Activated gamma-delta T cell treated with Interleukin-2 at 50 U/mL for 16 hours (primary cell): ENCODE measurements at places on chromosomes 6 and 20.

GRCh38 chr6:111468329-111469012 lies 14.5 kb downstream of the REV3L start:
- DNase-seq, result no peak

GRCh38 chr6:169366258-169366901 lies 112.7 kb upstream of the THBS2 start:
- DNase-seq, result no peak

DNA sequence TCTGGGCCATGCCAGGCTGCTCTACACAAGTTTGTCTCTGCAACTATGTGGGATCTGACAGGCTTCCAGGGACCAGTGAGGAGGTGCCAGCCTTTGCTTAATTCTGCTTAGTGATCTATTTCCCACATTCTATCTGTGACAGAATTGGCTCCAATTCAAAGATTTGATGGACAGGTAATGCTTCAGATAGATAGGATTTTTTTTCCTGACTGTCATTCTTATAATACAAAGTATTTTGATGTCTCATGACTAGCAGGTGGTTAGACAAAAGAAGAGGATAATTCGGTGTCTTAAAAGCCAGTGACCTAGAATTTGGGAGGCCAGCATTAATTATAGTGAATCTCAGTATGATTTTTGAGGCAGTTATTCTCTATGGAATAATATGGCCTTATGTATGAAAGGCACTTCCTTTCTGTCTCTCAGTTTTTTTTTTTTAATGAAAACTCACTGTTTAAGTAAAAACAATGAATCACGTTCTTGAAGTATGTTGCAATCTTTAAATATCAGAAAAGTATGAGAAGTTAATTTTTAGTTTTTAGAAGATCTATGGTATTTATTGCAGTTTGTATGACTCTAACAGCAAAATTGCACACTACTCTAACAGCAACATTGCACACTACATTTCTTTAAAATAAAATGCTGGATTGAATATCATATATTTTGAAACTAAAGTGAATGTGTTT lies 43.7 kb downstream of the TMEM200A start:
- DNase-seq, result no peak

- DNase-seq, result no peak
These were observed 22.6 kb downstream of the NOL4L start for GRCh38 chr20:32562495-32562911.

DNA sequence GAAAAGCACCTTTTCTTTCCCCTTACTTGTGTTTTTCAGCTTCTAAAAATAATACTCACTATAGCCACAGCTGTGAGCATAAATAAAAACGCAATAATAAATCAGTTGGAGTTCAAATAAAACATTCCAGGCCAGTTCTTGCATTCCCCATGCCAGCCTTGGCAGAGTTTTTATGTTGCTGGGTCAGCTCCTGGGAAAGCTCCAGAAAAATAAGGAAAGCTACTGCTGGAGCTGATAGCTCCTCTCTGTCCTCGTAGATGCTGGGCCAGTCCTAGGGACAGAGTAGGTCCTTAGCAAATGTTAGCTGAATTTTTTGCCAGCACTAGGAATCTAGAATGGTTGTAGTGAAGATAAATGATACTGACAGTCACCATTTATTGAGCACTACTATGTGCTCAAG lies 389.0 kb upstream of the SYNCRIP start:
- no peak for DNase-seq

DNA sequence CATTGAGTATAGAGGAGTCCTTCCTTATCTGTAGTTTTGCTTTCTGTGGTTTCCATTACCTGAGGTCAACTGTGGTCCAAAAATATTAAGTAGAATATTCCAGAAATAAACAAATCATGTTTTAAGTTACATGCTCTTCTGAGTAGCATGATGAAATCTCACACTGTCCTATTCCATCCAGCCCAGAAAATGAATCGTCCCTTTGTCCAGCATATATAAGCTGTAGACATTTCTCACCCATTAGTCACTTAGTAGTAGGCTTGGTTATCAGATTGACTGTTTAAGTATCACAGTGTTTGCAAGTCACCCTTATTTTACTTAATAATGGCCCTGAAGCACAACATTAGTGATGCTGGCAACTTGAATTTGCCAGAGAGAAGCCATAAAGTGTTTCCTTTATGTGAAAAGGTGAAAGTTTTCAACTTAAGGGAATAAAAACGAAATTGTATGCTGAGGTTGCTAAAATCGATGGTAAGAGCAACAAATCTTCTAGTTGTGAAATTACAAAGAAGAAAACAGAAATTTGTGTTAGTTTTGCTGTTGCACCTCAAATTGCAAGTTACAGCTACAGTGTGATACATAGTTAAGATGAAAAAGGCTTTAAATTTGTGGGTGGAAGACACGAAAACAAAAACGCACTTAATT lies 198.6 kb upstream of the SIM1 start:
- no peak for DNase-seq

GRCh38 chr6:41509580-41509979 lies 36.6 kb upstream of the FOXP4 start:
- DNase-seq, result no peak
